ENCODE measurements at places on chromosomes 11 and 22.

DNA sequence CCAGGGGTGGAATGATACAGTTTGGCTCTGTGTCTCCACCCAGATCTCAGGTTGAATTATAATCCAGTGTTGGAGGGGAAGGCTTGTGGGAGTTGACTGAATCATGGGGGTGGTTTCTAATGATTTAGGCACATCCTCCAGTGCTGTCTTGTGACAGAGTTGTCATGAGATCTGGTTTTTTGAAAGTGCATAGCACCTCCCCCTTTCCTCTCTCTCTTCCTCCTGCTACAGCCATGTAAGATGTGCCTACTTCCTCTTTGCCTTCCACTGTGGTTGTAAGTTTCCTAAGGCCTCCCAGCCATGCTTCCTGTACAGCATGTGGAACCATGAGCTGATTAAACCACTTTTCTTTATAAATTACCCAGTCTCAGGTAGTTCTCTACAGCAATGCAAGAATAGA, 45.1 kb downstream of the THAP12 start:
- DNase-seq, result no peak

DNA sequence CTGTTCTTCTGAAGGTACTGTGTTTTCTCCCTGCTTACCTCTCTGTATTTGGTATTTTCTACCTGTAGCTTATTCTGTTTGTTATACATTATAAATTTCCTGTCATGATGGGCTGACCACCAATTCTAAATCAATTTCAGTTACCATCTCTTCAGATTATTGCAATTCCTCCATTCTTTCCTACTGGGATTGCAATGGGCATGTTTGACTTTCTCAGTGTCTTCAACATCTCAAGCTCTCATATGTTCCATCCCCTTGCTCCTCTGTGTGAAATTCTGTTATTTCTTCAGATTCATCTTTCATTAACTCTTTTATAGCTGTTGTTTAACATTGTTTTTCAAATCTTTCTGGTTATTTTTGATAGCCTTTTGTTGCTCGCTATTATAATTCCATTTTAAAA, 15.5 kb upstream of the C22orf39 start:
- DNase-seq, result no peak

DNA sequence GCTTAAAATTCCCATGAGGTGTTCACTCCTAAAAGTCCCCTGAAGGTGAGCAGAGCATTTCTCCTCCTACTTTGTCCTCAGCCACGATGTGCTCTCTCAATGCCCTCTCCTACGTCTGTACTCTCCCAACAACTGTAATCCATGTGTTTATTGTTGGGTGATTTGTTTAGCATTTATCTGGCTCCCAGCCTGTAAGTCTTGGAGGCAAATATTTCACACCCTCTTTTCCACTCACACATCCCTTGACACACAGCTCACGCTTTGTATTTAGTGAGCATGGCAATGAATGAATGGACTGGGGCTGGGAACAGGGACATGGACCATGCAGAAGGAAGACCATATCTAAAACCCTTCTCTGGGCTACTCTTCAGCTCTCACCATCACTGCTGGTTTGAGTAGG, 22.6 kb downstream of the HTR3A start:
- no peak for DNase-seq

DNA sequence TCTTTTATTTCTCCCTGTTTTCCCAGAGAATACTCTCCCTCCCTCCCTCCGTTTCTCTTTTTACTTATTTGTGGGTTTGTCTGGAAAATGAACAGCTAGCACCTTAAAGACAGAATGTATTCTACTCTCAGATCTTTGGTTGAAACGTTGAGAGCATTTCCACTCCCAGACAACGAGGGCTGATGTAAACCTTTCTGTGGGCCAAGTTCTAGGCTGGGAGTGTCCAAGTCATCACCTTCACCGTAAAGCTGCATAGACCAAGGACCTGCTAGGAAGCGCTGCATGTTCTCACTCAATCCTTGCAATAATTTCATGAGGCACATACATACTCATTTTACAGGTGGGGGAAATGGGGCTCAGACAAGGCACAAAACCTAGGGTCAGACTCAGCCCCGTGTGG, 32.4 kb downstream of the MYH9 start:
- DNase-seq, result no peak

DNA sequence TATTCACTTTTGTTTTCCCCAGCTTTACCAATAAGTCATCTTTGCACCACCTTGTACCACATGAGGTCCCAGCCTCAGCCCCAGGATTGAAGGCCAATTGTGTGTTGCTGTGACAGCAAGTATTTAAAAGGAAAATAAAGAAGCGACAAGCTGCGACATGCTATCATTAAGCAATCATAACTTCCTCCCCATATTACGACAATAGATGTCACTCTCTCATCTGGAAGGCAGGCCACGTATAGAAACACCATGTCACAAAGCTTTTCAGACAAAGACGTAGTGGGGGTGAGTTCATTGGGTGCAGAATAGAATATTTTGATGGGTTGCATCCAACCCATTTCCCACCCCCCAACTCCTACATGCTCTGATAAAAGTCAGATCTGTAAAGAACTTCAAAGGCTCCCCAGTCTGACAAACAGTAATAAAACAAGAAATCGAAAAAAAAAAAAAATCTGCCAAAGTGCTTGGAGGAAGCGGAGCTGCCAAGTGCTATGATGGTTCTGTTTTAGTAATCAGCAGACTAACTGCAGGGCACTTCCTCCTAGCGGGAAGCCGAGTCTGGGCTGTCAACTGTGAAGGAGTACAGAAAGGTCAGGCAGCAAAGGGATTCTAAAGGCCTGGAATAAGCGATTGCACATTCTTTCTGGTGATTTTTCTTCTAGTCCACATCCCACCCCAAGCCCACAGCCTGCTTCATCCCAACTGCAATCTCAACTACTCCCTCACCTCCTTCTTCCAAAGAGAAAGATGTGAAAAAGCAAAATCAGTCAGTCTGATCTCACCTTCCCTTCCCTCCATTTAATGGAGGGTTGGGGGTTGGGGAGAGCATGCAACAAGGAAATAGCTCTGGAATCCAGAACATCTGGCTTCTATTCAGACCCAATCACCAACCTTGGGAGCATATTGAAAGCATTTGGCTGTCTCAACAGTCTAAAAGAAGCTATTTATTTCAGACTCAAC, 131.4 kb upstream of the UBASH3B start:
- no peak for DNase-seq

GRCh38 chr11:124753205-124753604, 1.1 kb upstream of the VSIG2 start:
- no peak for DNase-seq

DNA sequence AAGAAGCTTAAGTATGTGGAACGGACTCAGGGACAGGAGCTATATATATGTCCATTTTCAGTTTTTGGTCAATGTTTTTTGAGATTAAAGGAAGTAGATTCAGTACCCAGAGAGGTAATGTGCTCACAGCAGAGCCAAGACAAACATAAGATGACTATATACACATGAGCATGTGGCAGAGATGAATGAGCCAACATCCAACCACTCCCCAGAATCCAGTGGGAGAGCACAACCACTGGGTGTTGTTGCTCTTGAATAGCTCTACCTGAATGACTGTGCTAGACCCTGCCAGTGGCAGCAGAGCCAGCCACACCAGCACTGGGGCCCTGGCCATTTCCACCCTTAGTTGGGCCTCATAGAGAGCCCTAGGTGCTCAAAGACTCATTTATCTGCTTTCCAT, 10.7 kb upstream of the SYTL2 start:
- no peak for DNase-seq

GRCh38 chr11:73376803-73377629, 817 bp downstream of the RELT start:
- DNase-seq, result peak; percentile 84

DNA sequence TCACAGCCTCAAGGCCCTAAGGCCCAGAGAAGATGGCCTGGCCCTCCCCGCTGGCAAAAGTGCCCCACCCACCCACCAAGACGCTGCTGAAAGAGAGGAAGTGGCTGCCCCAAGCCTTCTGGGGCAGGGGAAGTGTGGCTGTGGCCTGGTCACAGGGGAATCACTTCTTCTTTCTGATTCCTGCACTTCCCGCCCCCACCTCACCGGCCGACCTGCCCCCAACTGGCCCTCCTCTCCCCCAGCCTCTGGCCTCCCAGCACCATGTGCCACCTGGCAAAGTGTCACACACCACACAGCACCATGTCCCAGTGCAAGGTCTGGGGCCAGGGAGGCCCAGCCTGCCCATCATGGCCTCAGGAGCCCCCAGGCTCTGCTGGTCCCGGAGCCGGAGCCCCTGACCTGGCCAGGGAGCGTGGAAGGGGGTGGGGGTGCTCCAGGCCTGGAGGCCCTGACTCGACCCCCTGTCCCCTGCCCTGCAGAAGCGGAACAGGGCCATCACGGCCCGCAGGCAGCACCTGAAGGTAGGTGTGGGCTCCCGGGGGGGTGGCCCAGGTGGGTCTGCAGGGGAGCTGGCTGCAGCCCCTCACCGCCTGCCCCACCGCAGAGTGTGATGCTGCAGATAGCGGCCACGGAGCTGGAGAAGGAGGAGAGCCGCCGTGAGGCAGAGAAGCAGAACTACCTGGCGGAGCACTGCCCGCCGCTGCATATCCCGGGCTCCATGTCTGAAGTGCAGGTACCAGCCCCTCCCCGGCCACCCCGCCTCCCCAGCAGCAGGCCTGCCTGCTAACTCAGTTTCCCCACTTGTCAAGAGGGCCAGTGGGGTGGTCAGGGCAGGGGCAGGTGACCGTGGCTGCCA, 1.4 kb downstream of the TNNI2 start:
- DNase-seq, result no peak

DNA sequence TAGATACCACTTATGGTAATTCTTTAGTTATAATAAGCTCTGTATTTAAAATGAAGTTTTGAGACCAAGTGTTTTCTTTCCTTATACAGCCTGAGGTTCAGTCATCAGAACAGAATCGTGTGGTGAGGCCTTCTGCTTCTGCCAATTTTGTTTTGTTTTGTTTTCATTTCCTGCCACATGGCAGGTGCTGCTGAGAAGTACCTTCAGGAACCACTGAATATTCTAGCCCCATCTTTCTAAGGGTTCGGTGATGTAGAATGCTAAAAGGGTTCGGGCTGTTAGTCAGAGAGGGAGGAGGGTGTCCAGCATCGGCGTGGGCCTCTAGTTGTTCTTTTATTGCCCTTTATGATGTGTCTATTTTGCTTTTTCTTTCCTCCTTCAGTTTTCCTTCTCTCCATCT, 25.8 kb downstream of the TNRC6B start:
- no peak for DNase-seq

- DNase-seq, result no peak
Observed at GRCh38 chr11:126205359-126205758, 6.1 kb downstream of the RPUSD4 start.

- no peak for DNase-seq
Observed at GRCh38 chr11:132604431-132604830, 927.9 kb downstream of the OPCML start.

GRCh38 chr11:126194121-126194543, 17.3 kb downstream of the RPUSD4 start:
- peak; percentile 36 for DNase-seq

DNA sequence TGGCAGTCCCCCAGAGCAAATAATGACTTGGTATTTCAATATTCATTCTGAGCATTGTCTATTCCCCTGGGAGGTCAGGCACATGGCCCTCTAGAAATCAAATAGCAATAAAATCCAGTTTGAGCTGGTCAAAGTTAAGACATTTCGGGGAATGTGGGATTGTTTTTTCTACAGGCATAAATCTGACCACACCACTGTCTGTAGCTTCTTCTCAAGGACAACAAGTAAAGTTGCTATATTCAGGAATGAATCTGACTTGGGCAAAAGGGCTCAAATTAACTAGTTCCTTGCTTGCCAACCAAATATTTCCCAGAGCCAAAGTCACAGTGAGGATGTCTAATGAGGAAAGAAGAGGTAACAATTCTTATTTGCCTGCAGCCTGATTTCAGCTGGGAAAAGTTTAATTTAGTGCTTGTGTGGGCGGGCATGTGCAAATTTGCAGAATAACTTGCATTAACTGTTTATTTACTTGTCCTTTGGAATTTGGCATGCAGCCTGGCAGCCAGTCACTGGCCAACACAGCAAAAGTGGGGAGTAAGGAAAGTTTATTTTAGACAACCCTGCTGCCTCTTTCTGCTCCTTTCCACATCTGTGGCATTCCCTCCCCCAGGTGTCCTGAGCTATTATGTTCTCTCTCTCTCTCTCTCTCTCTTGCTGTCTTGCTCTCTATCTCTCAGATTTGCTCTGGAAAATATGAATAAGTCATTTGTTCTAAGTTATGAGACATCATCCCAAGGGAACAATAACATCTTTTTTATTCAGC, 51.2 kb upstream of the ARHGAP20 start:
- no peak for DNase-seq

Data from HTR-8/SVneo (cell line).